NCI-H2081 (cell line): ENCODE measurements at places on chromosomes 3 and 15.

DNA sequence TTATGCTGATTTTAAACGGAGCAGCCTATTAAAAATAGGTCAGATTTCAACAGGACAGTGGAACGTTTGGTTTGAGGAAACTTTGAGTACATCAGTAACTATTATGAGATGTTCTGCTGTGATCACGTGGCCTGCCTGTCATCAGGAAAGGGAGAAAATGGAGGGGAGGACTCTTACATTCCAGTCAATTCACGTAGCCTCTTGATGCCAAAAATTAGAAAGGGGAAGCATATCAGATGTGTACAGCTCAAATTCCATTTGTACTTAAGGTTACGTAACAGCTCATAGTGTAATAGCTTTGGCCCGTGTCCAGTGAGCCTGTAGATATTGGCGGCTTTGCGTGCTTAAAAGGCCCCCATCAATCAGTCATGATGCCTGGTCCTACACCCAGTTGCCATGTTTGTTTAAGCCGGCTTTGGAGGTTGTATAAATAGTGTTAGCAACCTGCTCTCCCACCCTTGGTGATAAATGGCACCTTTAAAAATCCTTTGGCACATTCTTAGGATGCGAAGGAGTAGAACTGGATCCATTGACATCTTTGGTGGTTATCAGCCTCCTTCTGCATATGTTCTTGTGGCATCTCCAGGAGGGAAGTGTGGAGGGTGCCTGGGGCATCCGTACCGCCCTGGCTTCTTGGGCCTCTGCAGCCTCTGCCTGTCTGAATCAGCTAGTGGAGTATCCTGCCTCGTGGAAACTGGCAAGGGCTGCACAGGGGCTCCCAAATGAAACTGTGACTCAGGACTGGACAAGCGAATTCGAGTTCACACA is 163.9 kb downstream of the THSD4 start:
- DNase-seq, result peak; percentile 90

DNA sequence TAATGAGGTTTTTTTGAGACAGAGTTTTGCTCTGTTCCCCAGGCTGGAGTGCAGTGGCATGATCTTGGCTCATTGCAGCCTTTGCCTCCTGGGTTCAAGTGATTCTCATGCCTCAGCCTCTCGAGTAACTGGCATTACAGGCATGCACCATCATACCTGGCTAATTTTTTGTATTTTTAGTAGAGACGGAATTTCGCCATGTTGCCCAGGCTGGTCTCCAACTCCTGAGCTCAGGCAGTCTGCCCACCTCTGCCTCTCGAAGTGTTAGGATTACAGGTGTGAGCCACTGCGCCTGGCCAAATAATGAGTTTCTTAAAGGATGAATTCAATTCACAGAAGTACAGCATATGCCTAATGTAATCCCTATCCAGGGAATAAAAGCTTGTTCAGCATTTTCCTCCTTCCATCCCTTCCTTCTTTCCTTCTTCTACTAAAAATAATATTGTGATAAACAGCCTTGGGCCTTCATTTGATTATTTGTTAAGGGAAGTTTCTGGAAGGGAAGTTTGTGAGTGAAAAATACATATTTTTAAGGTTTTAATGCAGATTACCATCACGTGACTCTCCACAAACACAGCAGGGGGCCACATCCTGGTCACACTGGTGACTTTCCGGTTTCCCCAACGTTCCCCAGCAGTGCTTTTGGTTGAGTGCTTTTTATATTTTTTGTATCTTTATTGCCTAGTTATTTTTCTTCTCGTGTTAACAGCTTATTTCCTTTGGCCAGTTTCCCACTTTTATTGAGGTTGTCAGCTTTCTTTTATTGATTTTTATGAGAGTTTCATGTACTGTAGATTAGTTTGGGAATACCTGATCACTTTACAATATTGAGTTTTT is 116.8 kb downstream of the USP13 start:
- peak; percentile 21 for DNase-seq

DNA sequence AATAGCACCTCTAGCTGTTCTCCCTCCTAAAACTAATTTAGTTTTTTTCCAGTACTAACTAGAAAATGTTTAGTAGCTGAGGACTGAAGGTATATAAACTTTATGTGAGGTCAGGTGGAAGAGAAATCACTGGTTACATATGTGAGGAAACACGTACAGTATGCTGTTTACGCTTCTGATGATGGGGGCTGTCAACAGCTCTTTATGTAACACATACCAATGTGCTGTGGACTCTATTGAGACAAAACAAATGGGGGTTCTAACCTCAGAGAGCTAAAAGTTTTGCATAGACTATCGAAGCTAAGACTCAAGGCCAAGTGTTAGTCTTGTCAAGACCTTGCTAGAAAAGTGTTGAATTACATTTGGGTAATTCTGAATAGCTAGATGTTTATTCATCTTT is 107.5 kb downstream of the SYNPR start:
- no peak for DNase-seq

DNA sequence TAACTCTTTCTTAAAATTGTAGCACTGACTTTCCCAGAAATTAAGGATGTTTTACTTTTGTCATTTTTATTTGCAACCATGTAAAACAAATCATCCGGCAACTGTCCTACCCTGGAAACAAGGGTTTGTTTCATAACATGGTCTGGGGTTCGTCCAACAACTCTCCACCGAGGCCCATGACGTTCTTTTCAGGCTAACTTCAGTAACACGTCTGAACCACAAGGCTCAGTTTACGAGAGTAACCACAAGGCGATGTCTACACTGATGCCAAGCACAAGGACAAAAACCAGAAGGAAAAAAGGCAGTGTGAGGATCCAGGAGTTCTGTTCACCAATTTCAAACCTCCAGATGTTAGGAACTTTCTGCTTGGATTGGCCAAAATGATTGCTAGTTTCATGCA is 546.1 kb downstream of the NTRK3 start:
- DNase-seq, result no peak

- no peak for DNase-seq
These were observed 33.5 kb downstream of the ESYT3 start for GRCh38 chr3:138467931-138468330.

- no peak for DNase-seq
These were observed 148.4 kb downstream of the APBA2 start for GRCh38 chr15:29034151-29034550.

GRCh38 chr3:150823277-150823676 is 60.3 kb upstream of the SIAH2 start:
- no peak for DNase-seq

DNA sequence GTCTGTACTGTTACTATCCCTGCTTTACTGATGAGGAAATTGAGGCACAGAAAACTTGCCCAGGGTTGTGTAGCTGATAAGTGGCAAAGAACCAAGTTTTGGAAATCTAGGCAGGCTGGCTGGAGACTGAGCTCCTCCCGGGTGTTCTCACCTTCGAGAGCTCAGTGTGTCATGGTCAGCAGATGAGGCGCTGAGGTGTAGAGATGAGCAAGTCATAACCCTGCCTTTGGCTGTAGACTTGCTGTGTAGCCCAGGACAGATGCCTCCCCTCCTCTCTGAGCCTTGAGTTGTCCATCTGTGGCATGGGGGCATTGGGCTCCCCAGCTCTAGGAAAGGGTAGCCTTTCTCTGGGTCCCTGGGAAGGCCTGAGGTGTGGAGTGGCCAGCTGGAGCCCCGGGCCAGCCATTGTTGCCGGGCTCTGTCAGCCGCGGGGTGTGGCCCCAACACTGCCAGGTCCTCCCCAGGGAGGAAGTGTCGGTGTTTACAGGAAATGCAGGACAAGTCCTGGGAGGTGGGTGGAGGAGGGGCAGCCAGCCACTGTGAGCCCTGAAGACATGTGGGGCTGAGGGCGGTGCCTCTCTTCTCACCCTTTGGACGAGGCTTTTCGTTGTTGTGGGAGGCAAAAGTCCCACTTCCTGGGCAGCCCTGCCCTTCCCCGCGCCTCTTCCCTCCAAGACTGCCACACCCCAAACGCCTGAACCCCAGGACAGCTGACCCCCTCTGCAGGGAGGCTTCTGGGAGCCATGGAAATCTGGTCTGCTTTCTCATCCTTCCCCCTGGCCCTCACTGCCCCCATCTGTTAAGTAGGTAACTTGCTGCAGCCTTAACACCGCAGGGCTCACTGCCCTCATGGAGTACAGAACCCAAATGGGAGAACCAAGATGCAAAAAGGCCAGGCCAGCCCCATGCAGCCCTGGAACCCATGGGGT is 29.1 kb downstream of the FGD5 start:
- DNase-seq, result no peak

GRCh38 chr15:48794697-48795134 is 16.2 kb downstream of the CEP152 start:
- peak; percentile 6 for DNase-seq

DNA sequence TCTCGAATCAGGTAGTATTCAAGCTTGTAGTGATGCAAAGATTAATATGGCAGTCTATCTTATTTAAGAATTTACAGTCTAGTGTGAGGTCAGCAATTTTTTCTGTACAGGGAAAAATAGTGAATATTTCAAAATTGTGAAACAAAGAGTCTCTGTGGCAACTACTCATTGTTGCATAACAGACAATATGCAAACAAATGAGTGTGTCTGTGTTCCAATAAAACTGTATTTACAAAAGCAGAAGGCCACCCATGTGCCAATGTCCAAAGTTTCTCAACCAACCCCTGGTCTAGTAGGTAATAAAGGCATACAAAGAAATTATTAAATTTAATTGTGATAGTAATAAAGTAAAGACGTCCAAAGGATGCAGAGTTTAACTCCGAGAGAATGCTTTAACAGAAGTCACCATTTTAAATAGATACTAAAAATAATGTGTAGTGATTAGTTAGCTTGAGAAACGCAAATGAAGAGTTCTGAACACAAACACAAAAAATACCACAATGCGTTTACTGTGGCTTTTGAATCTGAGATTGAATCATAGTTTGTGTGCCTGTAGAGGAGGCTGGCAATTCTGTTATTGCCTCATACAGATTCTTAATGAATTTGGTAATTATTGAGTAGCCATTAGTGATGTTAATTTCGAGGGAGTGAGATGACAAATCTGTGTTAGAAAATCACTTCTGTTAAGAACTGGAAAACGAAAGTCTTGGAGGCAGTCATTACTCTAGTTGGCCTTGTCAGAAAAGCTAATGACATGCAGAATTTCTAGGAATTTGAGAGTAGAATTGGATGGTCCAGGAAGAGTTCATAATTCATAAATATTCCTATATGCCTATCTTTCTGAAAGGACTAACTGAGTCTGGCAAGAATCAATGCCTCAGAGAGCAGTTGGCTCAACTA is 48.7 kb downstream of the CADM2 start:
- DNase-seq, result no peak

DNA sequence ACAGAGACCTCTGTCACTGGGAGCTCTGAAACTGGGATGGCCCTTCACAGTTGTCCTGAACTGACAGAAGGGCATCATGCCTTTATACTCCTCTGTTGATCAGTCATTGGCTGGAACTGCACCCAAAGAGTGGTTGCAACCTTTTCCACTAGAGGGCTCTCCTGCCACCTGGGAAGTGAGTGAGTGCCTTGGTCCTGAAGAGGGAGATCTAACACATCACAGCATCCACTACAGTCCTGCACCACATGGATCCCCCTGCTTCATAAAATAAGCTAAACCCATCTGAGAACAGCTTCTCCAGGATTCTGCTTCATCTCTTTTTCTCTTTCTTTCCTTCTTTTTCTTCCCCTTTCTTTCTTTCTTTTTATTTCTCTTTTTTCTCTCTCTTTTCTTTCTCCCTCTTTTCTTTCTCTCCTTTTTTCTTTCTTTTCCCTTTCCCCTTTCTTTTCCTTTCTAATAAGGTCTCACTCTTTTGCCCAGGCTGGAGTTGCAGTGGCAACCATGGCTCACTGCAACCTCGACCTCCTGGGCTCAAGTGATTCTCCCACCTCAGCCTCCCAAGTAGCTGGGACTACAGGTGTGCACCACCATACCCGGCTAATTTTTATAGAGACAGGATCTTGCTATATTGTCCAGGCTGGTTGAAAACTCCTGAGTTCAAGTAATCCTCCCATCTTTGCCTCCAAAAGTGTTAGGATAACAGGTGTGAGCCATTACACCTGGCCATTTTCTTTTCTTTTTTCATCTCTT is 42.8 kb upstream of the RAF1 start:
- DNase-seq, result peak; percentile 40

- DNase-seq, result no peak
These were observed 147.8 kb downstream of the SLC9A9 start for GRCh38 chr3:143700431-143700975.

GRCh38 chr3:8154617-8155016 is 347.0 kb upstream of the LMCD1 start:
- DNase-seq, result no peak

DNA sequence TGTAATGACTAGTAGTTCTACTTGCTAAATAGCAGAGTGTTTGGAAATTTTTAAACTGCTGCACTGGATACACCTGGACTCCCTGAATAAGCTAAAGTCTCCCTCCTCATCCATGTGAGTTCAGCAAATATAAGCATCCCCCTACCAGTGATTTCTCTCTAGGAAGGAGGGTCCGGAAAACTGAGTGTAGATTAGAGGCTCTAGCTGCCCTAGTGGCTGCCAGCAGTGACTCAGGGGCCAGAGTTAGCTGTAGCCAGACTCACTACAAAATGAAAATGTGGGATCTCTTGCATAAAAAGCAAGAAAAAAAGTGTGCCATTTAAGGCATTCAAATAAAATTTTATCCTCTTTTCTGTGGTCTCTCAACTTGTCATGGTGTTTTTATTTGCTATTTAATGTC is 485.0 kb upstream of the ATP11B start:
- DNase-seq, result no peak

DNA sequence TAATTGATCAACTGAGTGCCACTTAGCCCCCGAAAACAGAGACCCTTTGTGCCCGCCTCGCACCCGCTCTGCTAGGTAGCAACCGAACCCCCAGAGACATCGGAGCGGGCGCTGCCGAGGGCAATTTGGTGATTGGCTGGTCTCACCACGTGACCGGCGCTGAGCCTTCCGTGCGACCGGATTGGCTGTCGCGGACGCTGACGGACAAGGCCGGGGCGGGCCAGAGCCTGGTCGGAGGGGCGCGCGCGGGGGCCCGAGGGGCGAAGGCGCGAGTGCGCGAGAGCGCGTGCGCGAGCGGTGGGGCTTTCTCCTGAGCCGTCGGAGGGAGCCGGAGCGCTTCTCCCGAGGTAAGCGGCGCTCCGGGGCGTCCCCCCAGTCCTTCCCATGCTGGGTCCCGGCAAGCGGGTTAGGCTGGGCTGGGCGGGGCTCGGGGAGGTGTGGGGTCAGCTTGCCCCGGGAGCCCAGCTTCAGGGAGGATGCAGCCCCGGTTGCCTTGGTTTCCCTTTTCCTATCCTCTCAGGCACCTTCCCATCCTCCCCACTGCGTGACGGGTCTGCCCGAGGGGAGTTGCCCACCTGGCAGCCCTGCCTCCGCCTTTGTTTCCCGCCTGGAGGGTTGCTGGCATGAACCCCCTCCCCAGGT is at the start of gene TMEM108:
TMEM108 (plus strand) TSS at position 303 of the 642 bp plus-strand sequence.
- peak; percentile 99 for DNase-seq

DNA sequence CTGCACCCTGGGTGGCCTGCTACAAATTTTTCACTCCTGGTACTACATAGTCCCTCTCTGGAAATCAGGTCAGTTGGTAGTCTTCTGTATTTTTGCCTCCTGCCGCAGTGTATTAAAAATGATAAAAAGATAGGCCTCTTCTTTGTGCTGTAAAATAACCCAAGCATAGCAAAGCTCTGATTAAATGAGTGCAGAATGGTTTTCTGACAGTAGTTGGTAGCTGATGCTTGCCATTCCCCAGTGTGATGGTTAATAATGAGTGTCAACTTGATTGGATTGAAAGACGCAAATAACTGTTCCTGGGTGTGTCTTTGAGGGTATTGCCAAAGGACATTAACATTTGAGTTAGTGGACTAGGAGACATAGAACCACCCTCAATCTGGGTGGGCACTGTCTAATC is 264.4 kb upstream of the ZNF717 start:
- no peak for DNase-seq
